ENCODE measurements at places on chromosomes 13 and 19.

DNA sequence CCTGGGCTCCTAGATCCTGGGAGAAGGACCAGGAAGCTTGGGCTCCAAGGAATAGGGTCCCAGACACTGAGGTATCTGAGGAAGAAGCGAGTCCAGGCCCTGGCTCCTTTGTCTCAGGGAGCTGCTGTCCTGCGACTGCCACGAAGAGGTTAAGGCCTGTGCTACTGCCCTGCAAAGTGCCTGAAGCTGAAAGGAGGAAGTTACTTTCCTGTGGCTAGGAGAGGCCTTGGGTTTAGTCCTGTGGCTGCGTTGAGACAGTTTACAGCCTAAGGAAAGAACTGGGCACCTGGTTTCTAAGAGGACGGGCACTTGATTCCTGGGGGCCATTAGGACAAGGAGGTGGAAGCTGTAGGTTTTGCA is 2.8 kb downstream of the MYADM start:
- DNase-seq = peak; percentile 45

DNA sequence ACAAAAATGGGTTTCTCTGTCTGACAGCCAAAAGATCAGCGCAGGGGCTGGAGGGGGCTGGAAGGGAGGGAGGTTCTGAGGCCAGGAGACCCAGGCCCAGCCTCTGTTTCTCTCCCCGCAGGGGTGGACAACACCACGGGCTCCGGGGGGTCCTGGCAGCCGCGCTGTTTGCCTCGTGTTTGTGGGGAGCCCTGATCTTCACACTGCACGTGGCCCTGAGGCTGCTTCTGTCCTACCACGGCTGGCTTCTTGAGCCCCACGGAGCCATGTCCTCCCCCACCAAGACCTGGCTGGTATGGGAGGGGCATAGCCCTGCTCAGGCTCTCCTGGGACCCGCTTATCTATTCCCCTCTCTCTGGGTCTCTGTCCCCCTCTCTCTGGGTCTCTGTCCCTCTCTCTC is 9.6 kb downstream of the CPT1C start:
- no peak for DNase-seq

DNA sequence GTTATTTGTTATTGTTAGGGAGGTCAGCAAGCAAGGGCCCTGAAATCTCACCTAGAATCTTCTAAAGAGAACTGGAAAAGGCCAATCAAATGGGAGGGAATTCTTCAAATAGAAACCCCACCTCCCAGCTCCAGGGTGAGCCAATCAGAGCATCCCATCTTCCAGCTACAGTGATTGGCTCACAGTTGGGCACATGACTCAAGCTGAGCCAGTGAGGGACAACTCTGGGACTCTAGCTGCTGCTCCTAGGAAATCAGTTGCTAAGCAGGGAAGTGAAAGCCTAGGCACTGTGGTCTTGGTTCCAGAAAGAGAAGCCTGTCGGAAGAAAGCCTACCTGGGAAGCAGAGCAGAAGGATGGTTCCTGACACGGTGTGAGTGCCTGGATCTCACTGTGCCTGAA is 13.4 kb downstream of the TM6SF2 start:
- DNase-seq = no peak

- no peak for DNase-seq
Observed at GRCh38 chr19:40279120-40279551, 6.0 kb downstream of the AKT2 start.

GRCh38 chr19:54107876-54108490 is 5.3 kb downstream of the NDUFA3 start:
- DNase-seq = no peak

DNA sequence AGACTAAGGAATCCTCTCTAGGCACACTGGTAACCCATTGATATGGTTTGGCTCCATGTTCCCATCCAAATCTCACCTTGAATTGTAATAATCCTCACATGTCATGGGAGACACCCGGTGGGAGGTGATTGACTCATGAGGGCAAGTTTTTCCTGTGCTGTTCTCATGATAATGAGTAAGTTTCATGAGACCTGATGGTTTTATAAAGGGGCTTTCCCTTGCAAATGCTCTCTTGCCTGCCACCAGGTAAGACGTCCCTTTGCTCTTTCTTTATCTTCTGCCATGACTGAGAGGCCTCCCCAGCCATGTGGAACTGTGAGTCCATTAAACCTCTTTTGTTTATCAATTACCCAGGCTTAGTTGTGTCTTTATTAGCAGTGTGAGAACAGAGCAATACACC is 81.4 kb upstream of the GPC6 start:
- no peak for DNase-seq

DNA sequence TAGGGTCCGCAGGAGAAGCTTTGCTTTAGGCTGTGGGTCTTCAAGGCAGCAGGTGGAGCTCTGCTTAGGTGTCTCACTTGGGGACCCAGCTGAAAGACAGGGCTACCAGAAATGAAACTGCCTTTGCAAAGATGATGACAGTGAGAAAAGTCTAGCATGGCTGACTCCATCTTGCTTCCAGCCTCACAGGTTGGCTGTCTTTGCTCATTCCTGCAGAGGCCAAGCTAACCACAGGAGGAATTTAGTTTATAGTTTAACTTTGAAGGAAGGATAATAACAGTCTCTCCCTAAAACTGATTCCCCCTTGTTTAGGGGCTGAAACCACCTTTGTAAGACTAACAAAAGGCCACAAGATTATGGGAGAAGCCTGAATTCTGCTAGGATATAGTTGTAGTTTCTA is 252.4 kb downstream of the UQCRFS1 start:
- no peak for DNase-seq

- no peak for DNase-seq
Observed at GRCh38 chr19:39199025-39199424, 2.3 kb downstream of the NCCRP1 start.

DNA sequence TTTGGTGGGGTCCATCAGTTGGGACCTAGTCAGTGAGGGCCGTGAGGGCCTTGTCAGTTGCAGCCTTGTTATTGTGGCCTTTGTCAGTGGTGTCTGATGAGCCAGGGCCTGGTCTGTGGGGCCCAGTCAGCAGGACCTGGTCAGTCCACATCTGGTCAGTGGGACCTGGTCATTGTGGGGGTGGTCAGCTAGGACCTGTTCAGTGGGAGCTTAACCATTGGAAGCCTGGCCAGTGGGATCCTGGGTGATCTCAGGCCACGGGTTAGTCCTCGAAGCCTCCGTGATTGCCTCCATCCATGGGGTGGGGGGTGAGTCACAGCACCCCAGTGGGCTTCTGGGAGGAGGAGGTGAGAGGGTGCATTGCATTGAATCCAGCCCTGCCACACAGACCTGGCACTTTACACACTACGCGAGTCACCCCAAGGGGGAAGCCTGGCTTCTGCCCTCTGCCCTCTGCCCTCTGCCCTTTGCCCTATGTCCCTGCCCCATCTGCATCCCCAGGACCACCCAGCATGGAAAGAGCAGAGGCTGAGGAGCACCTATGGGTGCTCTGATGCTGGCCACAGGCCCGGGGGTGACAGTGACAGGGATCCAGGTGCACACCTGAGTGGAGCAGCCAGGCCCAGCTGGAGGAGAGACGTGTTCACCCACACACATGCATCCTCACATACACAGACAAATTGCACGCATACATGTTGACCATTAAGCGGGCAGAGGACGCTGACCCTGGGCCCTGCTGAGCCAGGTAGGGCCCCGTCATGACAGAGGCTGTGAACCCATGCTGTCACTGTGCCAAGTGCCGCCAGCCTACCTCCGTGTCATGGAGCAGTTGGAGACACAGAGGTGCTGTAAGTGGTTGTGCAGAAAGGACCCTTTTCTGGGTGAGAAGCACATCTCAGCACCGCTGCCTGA is 59.8 kb upstream of the TPM4 start:
- DNase-seq = no peak

DNA sequence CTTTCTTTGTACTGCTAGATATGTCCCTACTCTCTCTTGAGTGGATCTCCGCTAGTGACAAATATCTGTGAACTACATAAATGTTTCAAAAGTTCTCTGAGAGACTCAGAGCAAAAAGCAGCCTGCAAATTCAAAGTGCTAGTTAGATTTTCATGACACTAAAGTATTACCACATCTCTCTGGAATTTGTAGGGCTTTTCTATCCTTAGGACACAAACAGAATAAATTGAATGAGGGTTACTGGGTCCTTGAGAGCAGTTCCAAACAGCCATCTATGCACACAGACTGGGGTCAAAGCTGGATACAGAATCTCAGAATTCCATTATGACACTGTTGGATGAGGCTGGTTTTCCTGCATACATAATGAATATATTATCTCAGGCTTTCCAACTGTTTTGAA is 953.2 kb downstream of the DIAPH3 start:
- DNase-seq = no peak

DNA sequence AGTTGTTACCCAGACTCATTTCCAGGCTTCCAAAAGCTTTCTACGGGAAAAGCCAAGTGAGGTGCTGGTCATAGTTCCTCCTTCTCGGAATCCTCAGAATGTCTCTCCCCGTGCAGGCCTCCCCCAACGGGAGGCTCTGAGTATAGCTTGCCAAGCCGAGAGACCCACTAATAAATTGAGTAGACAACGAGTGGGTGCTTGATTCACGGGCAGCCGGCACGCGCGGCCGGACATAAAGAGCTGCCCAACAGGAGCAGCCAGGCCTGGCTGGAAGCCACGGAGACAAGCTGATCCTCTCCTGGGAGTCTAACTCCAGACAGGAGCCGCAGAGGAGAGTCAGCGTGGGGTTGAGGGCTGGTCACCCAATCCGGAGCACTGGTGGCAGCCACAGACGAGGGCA is 43.4 kb upstream of the MEDAG start:
- no peak for DNase-seq

GRCh38 chr13:78147905-78148304 is 229.3 kb upstream of the EDNRB start:
- DNase-seq = no peak

DNA sequence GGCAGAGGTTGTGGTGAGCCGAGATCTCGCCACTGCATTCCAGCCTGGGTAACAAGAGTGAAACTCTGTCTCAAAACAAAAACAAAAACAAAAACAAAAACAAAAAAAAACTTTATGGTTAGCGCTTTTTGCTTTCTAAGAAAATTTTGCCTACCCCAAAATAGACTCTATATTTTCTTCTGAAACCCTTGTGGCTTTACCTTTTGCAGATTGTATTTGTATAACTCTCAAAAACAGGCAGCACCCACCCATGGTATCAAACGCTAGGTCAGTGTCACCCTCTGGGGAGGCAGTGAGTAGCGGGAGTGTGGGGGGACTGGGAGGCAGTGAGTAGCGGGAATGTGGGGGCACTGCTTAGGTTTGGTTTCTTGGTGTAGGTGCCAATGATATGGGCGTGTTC is 7.5 kb upstream of the SLC39A3 start:
- no peak for DNase-seq

GRCh38 chr13:51607165-51607564 is 22.9 kb downstream of the WDFY2 start:
- no peak for DNase-seq

DNA sequence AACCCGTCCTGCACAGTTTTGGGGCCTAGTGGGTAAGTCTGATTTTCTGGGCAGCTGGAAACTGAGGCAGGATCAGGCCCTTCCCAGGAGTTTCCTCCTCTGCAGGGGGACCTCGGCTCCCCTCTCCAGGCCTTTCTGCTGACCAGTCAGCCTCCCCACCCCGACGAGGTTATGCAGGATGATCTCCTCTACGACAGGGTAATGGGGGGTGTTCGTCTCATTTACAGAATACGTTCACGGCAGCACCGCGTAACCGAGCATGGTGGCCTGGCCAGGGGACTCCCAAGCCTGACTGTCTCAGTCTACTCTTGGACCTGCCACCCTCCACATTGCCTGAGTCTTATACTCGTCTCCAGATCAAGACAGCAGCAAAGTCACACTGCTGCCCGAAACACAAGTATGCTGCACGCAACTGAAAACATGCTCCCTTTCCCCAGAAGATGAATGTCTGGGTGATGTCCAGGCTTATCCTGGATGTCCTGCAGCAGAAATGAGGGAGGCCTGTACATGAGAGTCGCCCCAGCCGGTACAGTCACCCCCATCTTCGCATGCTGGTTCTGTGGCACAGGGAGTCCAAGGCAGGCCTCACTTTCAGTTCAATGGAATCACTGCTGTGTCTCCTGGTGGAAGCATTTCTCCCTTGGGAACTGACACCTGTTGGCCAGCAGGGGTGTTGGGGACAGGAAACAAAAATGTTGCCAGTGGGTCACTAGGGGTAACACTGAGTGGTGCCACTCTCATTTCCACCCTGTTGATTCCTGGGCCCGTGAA is 120.8 kb downstream of the SOX1 start:
- no peak for DNase-seq

- no peak for DNase-seq
Observed at GRCh38 chr19:45854167-45854778, 8.7 kb downstream of the SYMPK start.

DNA sequence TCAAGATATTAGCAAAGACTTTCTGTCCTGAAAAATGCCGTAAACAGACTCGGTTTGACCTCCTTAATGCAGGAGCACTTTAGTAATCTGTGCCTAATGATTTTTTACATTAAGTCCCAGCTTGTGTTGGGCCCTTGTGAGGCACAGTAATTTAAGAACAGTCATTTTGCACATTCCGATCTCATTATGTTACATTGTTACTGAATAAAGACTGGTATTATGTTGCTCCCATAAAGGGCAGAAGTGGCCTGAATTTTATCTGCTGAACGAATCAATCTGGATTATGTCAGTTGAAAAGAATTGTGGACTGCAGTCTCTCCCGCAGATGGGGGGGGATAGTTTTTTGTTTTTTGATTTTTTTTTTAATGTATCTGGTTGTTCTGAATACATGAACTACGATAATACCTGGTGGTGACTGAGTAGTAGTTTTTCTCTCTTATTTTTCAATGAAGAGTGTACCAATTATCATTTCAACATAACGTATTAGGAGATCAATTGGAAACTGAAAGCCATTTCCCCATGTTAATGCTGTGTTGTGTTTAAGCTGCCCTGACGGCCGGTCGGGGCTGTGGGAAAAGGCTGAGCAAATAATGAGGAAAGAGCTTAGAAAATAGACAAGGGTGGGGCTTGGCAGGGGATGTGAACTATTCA is 290.2 kb downstream of the ZNF536 start:
- DNase-seq = no peak

DNA sequence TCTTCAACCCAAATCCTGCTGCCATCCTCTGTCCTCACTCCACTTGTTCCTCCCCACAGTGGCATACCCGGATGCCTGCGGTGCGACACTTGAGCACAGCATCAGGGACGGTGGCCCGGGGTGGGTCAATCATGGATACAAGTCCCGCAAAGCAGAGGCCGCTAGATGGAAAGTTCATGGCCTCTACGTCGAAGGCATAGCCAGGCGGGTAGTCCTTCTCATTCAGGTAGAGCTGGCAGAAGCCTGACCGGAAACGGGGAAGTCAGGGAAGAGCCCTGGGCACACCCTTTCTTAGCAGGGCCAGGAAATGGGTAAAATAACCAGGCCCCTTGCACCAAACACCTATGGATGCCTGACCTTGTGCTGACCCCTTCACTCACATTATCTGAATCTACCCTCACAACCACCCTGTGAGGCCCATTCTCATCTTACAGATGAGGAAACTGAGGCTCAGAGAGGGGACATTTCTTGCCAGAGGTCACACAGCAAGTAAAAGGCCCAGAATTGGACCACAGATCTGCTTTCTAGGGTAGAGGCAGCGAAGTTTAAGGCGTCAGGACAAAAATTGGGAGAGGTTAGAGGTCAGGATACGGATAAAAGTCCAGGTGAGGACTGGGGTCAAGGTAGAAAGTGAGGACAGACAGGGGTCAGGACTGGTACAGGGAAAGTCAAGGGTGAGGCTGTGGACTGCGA is 6.5 kb downstream of the ATP4A start:
- DNase-seq = no peak

GRCh38 chr13:85411591-85411990 is 387.6 kb downstream of the SLITRK6 start:
- DNase-seq = no peak

Measured in CD4-positive, alpha-beta T cell treated with Interleukin-1 beta for 1 hour (primary cell).